Osteocyte (in vitro differentiated cells): ENCODE measurements at places on chromosomes 12 and 14. TPM values are rescaled to one million over a fixed set of nuclear protein-coding genes. Genes with fewer than 3 reads are reported as not detected.

- DNase-seq = no peak
- H3K4me3 ChIP-seq = no peak overlapping the region
- H3K4me1 ChIP-seq = no peaks in the 10 kb centered on the region
Observed at GRCh38 chr14:75559451-75560222, 18.8 kb upstream of the FLVCR2 start.

DNA sequence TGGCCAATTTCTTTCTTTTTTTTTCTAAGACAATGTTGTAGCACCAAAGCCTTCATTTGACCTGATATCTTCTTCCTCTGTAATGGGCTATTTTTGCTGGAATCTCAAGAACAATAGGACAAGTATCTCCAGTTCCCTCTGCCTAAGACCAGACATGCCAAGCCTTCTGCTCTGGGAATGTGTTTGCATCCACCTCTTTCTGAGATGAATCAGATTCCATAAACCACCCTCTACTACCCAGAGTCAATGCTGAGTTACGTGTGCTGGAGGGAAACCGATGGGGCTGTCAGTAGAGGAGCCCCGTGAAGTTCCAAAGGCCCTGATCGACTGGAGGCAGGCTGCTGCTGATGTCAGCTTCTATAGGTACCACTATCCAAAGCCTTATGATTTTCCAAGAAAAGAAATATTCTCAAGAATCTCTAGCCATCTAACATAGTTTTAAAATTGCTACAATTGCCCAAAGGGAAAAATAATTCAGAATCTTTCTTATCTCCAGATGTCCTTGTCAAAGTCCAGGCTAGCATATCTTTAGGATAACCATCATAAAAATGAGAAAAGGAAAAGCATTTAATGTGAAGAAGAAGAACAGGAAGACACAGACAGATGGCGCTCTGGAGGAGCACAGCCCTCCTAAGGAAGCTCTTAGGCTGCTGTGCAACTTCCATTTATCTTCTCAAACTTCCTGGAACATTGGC, 101.9 kb downstream of the SLC8A3 start:
- H3K27me3 ChIP-seq = peaks cover 4% of the 10 kb centered on the region
- no peaks in the 10 kb centered on the region for H3K4me1 ChIP-seq
- no peak overlapping the region for H3K27ac ChIP-seq
- no peaks in the 10 kb centered on the region for H3K36me3 ChIP-seq

The SERPINA9 gene
- not detected in 2 replicates for total RNA-seq

The KRT82 gene
- not detected in 2 replicates for total RNA-seq

The MYH6 gene
- total RNA-seq = not detected in 2 replicates

DNA sequence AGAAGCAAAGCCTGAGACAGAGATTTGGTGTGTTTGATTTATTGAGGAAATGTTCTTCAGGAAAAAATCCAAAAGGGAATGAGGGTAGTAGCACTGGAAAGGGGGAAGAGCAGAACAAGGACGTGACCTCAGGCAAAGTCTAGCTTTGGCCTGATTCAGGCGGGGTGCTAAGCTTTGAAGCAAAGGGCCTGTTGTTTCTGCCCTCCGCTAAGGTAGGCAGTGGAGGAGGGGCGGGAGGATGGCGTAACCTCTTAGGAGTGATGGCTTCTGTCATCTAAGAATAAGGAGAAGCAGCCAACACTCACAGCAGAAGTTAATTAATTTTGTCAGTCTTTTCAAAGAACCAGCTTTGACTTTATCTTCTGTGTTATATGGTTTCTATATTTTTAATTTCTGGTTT, 20.4 kb downstream of the ABHD12B start:
- H3K4me1 ChIP-seq = no peaks in the 10 kb centered on the region
- H3K27me3 ChIP-seq = no peaks in the 10 kb centered on the region
- H3K27ac ChIP-seq = no peak overlapping the region
- peaks cover 2% of the 10 kb centered on the region for H3K36me3 ChIP-seq
- DNase-seq = no peak
- H3K4me3 ChIP-seq = no peak overlapping the region

GRCh38 chr12:56206452-56207166, 15.1 kb downstream of the RNF41 start:
- H3K4me3 ChIP-seq = no peak overlapping the region
- DNase-seq = no peak
- peaks cover 35% of the 10 kb centered on the region for H3K36me3 ChIP-seq
- H3K4me1 ChIP-seq = no peaks in the 10 kb centered on the region
- no peak overlapping the region for H3K27ac ChIP-seq
- H3K27me3 ChIP-seq = no peaks in the 10 kb centered on the region

DNA sequence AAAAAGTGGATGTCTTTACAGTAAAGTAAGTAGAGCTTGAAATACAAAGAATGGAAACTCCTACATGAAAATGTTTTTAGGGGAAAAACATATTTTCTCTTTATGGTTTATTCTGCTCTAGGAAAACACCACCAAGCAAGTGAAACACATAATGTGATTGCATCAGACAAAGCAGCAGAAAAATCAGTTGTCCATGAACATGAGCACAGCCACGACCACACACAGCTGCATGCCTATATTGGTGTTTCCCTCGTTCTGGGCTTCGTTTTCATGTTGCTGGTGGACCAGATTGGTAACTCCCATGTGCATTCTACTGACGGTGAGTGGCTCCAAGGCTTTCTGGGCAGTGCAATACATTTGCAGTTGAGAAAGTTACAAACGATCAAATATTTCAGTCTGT, 42.6 kb upstream of the PLEKHD1 start:
- peak overlapping the region; percentile 47 for H3K27ac ChIP-seq
- DNase-seq = no peak
- H3K36me3 ChIP-seq = peaks cover 22% of the 10 kb centered on the region
- H3K4me3 ChIP-seq = no peak overlapping the region

The RNFT2 gene
- 8.2 and 9.6 TPM in 2 replicates for total RNA-seq

DNA sequence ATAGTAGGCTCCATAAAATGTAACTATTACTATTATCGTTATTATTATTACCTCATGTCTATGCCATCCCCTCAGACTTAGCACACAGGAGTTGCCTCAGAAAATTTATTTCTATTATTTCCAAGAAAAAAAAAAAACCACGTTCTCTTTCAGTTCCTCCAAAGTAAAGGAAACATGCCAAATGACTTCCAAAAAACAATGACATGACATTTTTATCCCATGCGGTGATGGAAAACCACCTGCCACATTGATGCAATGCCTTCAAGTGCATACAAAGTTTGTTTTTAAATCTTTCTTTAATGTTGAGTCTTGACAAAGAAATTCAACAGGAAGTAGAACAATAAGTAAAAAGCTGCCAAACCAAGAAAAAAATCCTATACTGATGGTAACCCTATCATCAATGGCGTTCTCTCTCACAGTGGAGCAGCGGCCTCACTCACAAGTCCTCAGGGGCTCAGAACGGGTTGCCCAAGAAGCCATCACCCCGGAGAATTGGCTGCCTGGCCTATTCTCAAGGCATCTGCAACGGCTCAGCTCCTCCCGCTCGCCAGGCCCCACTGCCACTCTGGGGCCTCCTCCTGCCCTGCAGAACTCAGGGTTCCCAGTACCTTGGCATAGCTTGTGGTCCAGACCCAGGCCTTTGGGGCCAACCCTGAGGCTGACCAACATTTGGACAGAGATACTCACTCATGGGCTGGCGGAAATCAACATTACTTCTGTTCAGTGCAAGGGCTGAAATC, 51.9 kb downstream of the SERPINA3 start:
- DNase-seq = peak; percentile 53
- no peaks in the 10 kb centered on the region for H3K27me3 ChIP-seq
- H3K27ac ChIP-seq = peak overlapping the region; percentile 81
- H3K4me3 ChIP-seq = no peak overlapping the region
- peaks cover 33% of the 10 kb centered on the region for H3K4me1 ChIP-seq
- no peaks in the 10 kb centered on the region for H3K36me3 ChIP-seq

GRCh38 chr12:4143896-4144295, 129.7 kb upstream of the CCND2 start:
- no peak overlapping the region for H3K4me3 ChIP-seq
- H3K27me3 ChIP-seq = peaks cover 4% of the 10 kb centered on the region
- no peaks in the 10 kb centered on the region for H3K36me3 ChIP-seq
- no peak overlapping the region for H3K27ac ChIP-seq

DNA sequence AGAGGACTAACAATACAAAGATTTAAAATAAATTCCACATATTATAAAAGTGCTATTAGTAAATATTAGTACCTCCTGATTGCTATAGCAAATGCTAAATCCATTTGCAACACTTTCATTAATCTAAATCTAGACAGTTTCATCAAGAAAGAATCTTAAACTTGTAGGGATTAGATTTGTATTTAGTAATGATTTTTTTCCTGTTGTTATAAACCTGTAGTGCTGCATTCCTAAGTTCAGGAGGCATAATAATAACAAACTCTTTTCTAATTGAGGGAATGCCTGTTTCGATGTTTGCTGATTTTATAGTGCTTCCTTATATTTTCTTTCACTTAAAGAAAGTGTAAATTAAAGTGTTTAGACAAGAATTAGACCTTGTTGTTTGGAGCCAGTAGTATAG, 166.1 kb downstream of the FOXA1 start:
- no peak overlapping the region for H3K27ac ChIP-seq
- peaks cover 6% of the 10 kb centered on the region for H3K36me3 ChIP-seq

The RILPL1 gene
- total RNA-seq = 34.2 and 35.1 TPM in 2 replicates

The ACRBP gene
- total RNA-seq = 0.73 and 1.0 TPM in 2 replicates

- no peak overlapping the region for H3K4me3 ChIP-seq
- no peaks in the 10 kb centered on the region for H3K4me1 ChIP-seq
- H3K27me3 ChIP-seq = peaks cover 55% of the 10 kb centered on the region
- no peak overlapping the region for H3K27ac ChIP-seq
Observed at GRCh38 chr14:62179367-62180018, 417.3 kb downstream of the SNAPC1 start.

The OR4K14 gene
- not detected in 2 replicates for total RNA-seq

- no peaks in the 10 kb centered on the region for H3K27me3 ChIP-seq
- no peaks in the 10 kb centered on the region for H3K4me1 ChIP-seq
- no peak overlapping the region for H3K4me3 ChIP-seq
- no peak for DNase-seq
- H3K27ac ChIP-seq = no peak overlapping the region
- no peaks in the 10 kb centered on the region for H3K36me3 ChIP-seq
Observed at GRCh38 chr12:115216301-115216700, 532.3 kb upstream of the TBX3 start.

- no peak overlapping the region for H3K4me3 ChIP-seq
- no peaks in the 10 kb centered on the region for H3K4me1 ChIP-seq
- no peak for DNase-seq
- H3K27ac ChIP-seq = no peak overlapping the region
- H3K36me3 ChIP-seq = no peaks in the 10 kb centered on the region
- H3K27me3 ChIP-seq = no peaks in the 10 kb centered on the region
Observed at GRCh38 chr12:51450806-51451205, 26.2 kb downstream of the SLC4A8 start.

- H3K27ac ChIP-seq = peak overlapping the region; percentile 24
- no peak for DNase-seq
- H3K4me1 ChIP-seq = peaks cover 49% of the 10 kb centered on the region
- H3K4me3 ChIP-seq = no peak overlapping the region
Observed at GRCh38 chr12:53057816-53058500, 8.1 kb downstream of the TNS2 start.

- no peaks in the 10 kb centered on the region for H3K27me3 ChIP-seq
- H3K4me1 ChIP-seq = no peaks in the 10 kb centered on the region
- H3K27ac ChIP-seq = no peak overlapping the region
- H3K36me3 ChIP-seq = no peaks in the 10 kb centered on the region
Observed at GRCh38 chr12:31951008-31951407, 8.2 kb upstream of the RESF1 start.

DNA sequence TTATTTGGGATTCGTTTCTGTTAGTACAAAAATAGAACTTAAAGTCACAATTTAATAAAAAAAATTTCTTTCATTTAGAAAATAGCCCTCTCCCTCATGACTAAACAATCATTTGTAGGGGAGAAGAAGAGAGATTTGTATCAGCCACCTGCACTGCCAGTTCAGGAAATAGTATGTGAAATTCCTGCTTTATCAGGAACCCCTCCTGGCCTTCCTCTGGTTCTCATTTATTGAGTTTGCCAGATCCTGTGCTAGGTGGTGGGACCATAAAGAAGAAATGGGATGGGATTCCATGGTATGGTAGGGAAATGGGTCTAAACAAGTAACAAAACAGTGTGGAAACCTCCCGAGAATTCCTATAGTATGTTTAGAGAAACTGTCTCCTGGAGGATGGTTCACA, 30.0 kb downstream of the RASSF8 start:
- H3K27ac ChIP-seq = no peak overlapping the region
- no peaks in the 10 kb centered on the region for H3K27me3 ChIP-seq
- peaks cover 32% of the 10 kb centered on the region for H3K4me1 ChIP-seq
- DNase-seq = no peak
- no peaks in the 10 kb centered on the region for H3K36me3 ChIP-seq

GRCh38 chr12:131702573-131702877, 8.4 kb upstream of the SFSWAP start:
- no peak overlapping the region for H3K4me3 ChIP-seq
- H3K27ac ChIP-seq = no peak overlapping the region
- DNase-seq = no peak
- H3K27me3 ChIP-seq = peaks cover 14% of the 10 kb centered on the region
- H3K4me1 ChIP-seq = no peaks in the 10 kb centered on the region

The BCL2L2 gene
- 21.6 and 27.9 TPM in 2 replicates for total RNA-seq

The TRIM9 gene
- total RNA-seq = 4.4 and 4.8 TPM in 2 replicates

DNA sequence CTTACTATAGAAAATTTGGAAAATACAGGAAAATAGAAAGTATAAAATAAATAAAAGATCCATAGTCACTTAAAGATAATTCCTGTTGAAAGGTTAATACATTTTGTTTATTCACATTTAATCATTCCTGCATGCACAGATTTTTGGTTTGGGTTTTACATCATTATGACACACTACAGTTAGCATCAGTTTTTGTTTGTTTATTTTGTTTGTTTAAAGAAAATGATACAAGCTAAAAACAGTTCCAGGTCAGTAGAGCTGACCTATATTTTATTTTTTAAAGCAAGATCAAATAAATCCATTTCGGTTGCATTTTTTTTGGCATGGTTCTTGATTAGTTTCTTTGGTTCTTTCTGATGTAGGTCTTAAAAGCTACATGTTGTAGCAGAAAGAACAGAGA, 68.8 kb upstream of the CCDC91 start:
- no peaks in the 10 kb centered on the region for H3K36me3 ChIP-seq
- peaks cover 14% of the 10 kb centered on the region for H3K4me1 ChIP-seq
- no peak overlapping the region for H3K4me3 ChIP-seq
- no peak overlapping the region for H3K27ac ChIP-seq

The FOXN4 gene
- total RNA-seq = not detected in 2 replicates

GRCh38 chr12:67539946-67540345, 108.6 kb upstream of the DYRK2 start:
- H3K27ac ChIP-seq = no peak overlapping the region
- H3K27me3 ChIP-seq = no peaks in the 10 kb centered on the region
- H3K4me1 ChIP-seq = peaks cover 8% of the 10 kb centered on the region
- no peak overlapping the region for H3K4me3 ChIP-seq
- DNase-seq = no peak
- no peaks in the 10 kb centered on the region for H3K36me3 ChIP-seq

- H3K27me3 ChIP-seq = no peaks in the 10 kb centered on the region
- peaks cover 47% of the 10 kb centered on the region for H3K36me3 ChIP-seq
- DNase-seq = no peak
- H3K4me1 ChIP-seq = peaks cover 2% of the 10 kb centered on the region
- H3K4me3 ChIP-seq = no peak overlapping the region
Observed at GRCh38 chr12:111785651-111786050, 18.9 kb downstream of the ALDH2 start.

The KRT71 gene
- total RNA-seq = not detected in 2 replicates
